ENCODE measurements at places on chromosomes 7 and 10. TPM values are rescaled to one million over a fixed set of nuclear protein-coding genes. Genes with fewer than 3 reads are reported as not detected.

Gene FOXP2
- 23.1 TPM for total RNA-seq

Gene FGFR2
- 2.9 TPM for total RNA-seq

Gene AGFG2
- total RNA-seq, result 7.8 TPM

Gene IDE
- 44.6 TPM for total RNA-seq

Gene DPYSL4
- 19.9 TPM for total RNA-seq

Gene TMEM273
- total RNA-seq, result not detected

Gene GATA3
- not detected for total RNA-seq

Gene CPED1
- 4.0 TPM for total RNA-seq

Gene HMX2
- total RNA-seq, result not detected

Gene ZSCAN21
- total RNA-seq, result 13.1 TPM

Gene LRRC4
- 0.94 TPM for total RNA-seq

Gene PON1
- not detected for total RNA-seq

Gene FAM237B
- not detected for total RNA-seq

Gene GPRIN2
- 5.7 TPM for total RNA-seq

Gene GPR158
- total RNA-seq, result 0.10 TPM

Gene WNT8B
- not detected for total RNA-seq

Gene CRPPA
- 5.2 TPM for total RNA-seq

Gene AKR1D1
- not detected for total RNA-seq

Gene SUV39H2
- total RNA-seq, result 9.2 TPM

Gene TMEM139
- total RNA-seq, result not detected

Gene MYOZ1
- 18.4 TPM for total RNA-seq

Gene HDAC9
- total RNA-seq, result 5.9 TPM

Gene HTRA1
- 1,485 TPM for total RNA-seq

Gene TNRC18
- 101 TPM for total RNA-seq

Gene SLC29A4
- 9.7 TPM for total RNA-seq

Gene SPDYE11
- not detected for total RNA-seq

Gene METTL27
- total RNA-seq, result 1.7 TPM

Gene C10orf53
- not detected for total RNA-seq

Gene PDLIM1
- 113 TPM for total RNA-seq

Gene TAF5
- total RNA-seq, result 3.9 TPM

Gene CPA2
- total RNA-seq, result not detected

Gene AKR1C8
- total RNA-seq, result not detected

Gene GIMAP8
- not detected for total RNA-seq

Gene MAGI2
- total RNA-seq, result 5.8 TPM

Gene HTR5A
- total RNA-seq, result not detected

Gene ZNF33B
- 6.6 TPM for total RNA-seq

Gene NACAD
- total RNA-seq, result 12.4 TPM

Gene BTBD16
- 0.29 TPM for total RNA-seq

Gene CYP2W1
- total RNA-seq, result not detected

Gene MNX1
- not detected for total RNA-seq

Gene STEAP4
- not detected for total RNA-seq

Gene FAM25A
- not detected for total RNA-seq

Gene ADARB2
- total RNA-seq, result 6.6 TPM

Gene CCDC146
- total RNA-seq, result 3.0 TPM

Gene HTR7
- 0.32 TPM for total RNA-seq

Gene POLR2J3
- total RNA-seq, result 17.9 TPM

Gene MALRD1
- total RNA-seq, result 0.27 TPM

Gene TLX1
- total RNA-seq, result not detected

Data from chondrocyte (in vitro differentiated cells).